ENCODE measurements at places on chromosomes 4 and X.
A peak's percentile ranks its signal among the peaks of the same experiment; 100 is the strongest.

DNA sequence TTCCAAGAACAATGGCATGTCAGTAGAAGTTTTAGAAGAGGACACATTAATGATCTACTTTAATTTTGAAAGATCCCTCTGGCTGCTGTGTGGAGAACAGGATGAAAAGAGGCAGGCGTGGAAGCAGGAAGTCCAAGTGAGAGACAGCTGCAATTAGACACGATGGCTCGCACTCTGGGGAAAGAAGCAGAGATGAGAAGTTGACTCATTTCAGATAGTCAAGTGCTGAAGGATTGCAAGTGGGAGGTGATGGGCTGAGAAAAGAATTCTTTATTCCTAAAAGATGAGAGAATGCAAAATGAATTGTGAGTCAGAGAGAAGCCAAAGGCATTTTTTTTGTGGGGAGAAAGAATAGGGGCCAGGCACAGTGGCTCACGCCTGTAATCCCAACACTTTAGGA is 16.5 kb downstream of the RXFP1 start:
- no peak for DNase-seq

GRCh38 chrX:112678831-112679230 is 907 bp downstream of the LHFPL1 start:
- no peak for DNase-seq

DNA sequence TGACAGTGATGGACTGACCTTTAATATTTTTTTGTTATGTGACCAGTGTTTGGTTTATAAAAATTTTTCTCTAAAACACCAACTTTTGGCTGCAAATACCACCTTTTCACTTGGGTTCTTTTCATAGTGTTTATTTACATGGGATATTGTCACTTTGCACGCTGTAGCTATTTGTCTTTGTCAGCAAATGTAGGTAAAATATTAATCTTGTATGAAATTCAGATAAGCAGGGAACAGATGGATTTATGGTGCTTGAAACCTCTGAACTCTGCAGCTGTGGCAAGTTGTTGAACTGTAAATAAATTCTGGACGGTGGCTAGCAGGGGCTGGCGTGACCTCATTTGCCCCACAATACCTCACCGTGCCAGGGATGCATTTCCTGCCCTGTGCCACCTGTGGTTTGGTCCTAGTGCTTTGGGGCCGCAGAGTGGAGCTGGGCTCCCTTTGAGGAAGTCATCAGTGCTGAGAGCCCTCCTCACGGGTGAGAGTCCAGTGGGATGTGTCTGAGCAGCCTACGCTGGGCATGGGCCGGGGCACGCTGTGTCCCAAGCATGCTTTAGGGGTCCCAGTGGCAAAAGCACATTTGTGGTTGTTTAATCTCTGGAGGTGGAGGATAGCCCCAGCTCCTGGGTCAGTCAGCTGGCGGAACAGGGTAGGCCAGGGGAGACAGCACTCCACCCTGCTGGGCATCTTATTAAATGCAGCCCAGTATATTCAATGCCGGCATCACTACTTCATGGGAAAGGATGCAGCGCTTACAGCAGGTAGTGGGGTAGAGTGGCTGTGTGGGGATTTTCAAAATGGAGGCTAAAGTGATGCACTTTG is 108.6 kb downstream of the TBL1X start:
- DNase-seq: peak; percentile 10

DNA sequence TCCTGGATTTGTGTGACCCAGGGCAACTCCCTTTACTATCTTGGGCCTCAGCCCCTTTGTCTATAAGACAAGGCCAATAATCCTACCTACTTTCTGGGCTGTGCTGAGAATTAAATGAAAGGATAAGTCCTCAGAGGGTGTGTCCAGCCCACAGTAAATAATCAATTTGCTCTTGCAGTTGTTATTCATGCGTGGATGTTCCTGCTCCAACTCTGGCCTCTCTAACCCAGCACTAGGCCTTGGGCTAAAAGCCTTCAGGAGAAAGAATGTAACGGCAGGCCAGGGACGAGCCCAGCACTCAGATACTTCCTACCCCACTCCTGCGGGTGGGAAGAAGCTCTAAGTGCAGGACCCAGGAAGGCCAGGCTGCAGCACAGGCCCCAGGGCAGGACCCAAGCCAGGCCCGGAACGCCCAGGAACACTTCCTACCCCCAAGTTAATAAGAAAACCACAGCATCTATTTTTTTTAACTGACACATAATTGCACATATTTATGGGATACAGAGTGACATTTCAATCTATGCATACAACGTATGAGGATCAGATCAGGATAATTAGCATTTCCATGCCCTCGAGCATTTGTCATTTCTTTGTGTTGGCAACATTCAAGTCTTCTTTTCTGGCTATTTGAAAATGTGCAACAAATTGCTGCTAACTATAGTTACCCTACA is 179.6 kb upstream of the RBPJ start:
- peak; percentile 32 for DNase-seq

GRCh38 chrX:40651620-40652223 is 4.4 kb upstream of the CXorf38 start:
- DNase-seq: peak; percentile 88

- no peak for DNase-seq
Measured at GRCh38 chr4:128056396-128056795, 4.7 kb upstream of the LARP1B start.

DNA sequence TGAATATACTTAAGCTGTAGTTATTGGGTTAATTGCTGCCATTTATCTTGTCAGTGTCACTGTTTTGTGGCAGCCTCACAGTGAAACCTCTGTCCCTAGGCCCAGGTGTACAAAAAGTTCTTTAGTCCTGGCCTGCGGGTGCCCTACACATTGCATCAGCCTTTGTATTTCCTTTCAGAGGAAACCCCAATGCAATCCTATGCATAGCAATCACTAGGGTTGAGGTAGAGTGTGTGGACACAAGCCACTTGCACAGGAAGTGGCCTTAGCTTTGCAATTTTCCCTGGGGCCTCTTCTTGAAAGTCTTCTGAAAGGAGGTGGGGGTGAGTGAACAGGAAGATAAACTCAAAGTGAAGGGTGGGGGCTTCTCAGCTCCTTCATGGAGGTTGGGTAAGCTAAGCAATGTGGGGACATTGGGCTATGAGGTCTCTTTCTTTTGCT is 27.8 kb downstream of the VSIG4 start:
- no peak for DNase-seq

DNA sequence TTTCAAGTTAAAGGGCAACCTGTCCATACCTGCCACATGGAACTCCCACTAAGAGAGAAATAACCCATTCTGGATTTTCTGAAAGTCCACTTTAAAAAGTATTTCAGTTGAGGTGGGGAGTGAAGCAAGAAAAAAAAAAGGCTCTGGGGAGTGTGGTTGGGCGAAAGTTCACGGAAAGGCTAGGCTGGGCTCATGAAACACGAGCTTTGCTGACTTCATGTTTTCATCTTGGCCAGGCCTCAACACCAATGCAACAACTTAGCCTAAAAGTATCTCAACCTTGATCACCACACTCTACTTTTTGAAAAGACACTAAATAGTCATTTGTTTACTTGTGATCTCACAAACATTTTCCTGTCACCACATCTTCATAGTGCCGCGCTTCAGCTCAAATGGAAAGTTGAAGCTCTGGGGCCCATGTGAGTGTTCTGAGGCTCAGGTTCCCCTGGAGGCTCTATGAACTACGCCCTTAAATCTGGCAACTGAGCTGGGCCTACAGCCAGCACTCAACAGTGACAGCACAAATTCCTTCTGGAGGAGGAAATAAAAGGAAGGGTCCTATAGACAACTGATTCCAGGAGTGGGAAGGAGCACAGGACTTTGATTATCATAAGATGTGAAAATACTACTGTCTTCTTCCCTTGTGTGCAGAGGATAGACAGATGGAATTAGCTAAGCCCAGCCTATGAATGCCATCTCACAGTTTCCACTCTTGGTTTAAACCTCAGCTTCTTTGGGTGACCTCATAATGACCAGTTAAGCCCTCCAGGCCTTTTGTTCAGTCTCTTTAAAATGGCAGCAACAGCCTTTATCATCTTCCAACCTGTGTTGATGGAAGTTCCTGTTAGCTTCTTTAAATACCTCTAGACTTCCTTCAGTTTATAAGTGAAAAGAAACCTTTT is 5.1 kb downstream of the CD40LG start:
- DNase-seq: no peak

GRCh38 chr4:30380404-30380998 is 339.7 kb upstream of the PCDH7 start:
- DNase-seq: peak; percentile 83

DNA sequence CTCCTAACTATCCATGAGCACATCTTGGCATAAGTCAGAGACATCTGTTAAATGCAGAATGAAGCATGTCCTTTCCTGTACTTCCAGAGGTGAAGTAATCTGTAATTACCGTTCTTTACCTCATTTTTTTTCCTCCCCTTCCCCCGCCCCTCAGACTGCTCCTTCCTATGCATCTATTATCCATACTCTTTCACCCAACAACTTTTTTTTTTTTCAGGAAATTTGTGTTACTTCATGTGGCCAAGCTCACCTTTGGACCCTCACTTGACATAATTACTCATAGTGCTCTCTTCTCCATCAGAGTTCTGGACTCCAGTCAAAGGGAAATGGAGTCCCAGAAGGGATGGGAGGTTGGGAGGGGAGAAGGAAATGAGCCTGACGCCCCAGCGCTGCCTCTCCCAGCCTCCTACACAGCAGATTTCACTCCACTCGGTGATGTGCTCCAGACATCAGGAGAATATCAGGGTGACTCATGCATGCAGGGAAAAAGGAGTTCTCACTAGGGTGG is 568.8 kb downstream of the STIM2 start:
- DNase-seq: peak; percentile 34

DNA sequence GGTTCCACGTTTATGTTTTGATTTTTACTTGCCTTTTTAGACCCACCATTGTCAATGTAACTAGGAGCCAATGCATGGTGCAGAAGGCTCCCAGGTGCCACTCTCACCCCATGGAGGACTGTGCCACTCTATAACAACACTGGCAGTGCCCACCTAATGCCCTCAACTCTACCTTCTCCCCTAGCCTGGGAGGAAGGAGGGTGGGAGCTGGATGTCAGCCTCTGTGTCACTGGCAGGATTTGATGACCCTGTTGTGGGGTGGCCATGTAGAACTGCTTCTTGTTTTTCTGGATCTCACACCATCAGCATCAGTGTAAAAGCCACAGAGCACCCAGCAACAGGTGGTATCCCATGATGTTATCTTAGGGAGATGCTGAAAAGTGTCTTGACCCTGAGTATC is 13.7 kb upstream of the ADH1B start:
- no peak for DNase-seq

GRCh38 chr4:73721909-73722308 is 18.5 kb upstream of the CXCL8 start:
- no peak for DNase-seq

- no peak for DNase-seq
Measured at GRCh38 chrX:74179990-74180389, 124.0 kb upstream of the ZCCHC13 start.

DNA sequence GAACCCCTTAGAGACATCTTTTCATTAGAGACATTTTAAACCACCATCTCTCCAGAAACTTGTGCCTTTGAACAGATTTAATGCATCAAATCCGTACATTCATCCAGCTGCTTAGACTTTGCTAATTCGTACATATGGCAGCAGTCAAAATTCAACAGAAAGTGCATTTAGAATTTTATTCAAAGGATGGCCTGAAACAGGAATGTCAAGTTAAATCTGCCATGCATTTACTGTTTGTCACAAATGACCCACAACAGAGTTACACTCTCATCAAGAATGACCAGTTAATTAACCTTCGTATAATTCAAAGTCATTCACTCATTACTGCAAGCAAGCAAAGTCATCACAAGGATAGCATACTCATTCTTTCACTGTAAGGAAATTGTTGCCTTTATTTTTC is 284.3 kb downstream of the SLC7A11 start:
- DNase-seq: no peak

- no peak for DNase-seq
Measured at GRCh38 chr4:68724426-68724825, 54.0 kb upstream of the UGT2B15 start.

DNA sequence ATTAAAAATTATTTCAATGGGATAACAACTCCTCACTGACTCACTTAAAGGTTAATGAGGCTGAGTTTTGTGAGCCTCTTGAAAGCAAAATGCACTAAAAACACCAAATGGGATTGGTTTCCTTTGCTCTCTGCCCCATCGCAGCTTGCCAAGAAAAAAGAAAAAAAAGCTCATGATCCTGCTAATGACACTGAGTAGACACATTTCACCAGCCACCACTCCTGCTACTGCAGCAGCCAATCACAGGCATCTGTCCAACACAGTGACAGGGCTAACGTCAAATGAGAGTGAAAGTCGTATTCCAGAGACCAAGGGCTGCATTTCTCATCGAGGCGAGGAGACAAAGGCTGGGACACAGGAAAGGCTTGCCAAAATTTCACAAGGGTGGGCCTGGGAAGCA is 5.2 kb downstream of the APBB2 start:
- peak; percentile 48 for DNase-seq

- DNase-seq: no peak
Measured at GRCh38 chr4:148288448-148288847, 153.8 kb downstream of the NR3C2 start.

DNA sequence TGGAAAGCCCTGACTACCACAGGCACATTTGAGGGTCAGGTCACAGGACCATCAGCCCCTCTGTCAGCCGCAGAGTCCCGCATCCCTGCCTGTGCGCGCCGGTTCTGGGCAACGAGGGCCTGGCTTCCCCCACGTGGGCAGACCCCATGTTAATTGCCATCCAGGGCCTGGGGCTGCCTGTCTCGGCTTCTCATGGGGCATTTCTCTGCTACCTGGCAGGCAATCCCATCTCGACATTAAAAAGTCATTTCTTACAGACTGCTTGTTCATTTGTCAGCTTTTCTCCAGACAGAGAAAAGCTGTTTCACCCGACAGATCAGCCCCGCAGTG is 45.6 kb upstream of the SORCS2 start:
- DNase-seq: no peak

DNA sequence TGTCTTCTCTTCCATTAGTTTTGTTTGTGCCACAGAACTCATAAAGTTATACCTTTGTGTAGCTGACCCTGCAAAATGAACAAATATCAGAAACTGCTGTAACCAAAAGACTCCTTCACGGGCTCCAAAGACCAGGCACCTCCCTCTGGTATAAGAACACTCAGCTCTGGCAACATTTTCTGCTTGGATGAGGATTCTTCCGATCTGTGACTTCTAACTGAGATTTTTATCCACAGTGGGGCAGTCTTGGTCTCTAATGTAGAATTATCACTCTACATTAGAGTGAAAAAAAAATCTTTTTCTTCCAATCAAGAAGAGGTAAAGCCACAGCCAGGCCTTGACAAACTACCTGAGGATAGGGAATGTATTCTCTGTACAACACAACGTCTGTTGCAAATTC is 38.5 kb upstream of the PRSS48 start:
- DNase-seq: peak; percentile 20

DNA sequence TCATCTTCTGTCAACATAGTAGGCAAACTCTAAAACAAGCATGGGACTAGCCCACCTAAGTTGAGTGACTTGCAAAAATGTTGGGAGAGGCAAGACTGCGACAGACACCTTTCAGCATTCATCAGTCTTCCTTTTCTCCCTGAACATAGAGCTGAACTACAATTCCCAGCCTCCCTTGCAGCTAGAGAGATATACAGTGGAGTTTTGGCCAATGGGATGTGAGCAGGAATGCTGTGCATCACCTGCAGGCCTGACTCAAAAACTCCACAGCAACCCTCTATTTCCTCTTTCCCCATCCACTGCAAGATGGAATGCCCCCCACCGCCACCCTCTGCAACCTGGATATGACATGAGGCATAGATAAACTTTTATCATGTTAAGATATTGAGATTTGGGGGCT is 66.5 kb downstream of the PDHA1 start:
- no peak for DNase-seq

Data from hepatocyte (in vitro differentiated cells).